Activated CD4-positive, CD25-positive, alpha-beta regulatory T cell (primary cell): ENCODE measurements at places on chromosomes 3 and 15.

GRCh38 chr3:76083992-76084391 is 298.6 kb upstream of the ZNF717 start:
- no peak for DNase-seq

GRCh38 chr15:64046421-64047153 is at the start of gene DAPK2:
DAPK2 (minus strand) TSS chr15:64046485; CDS start chr15:64040261, 6,224 bp downstream.
- peak; percentile 20 for DNase-seq

DNA sequence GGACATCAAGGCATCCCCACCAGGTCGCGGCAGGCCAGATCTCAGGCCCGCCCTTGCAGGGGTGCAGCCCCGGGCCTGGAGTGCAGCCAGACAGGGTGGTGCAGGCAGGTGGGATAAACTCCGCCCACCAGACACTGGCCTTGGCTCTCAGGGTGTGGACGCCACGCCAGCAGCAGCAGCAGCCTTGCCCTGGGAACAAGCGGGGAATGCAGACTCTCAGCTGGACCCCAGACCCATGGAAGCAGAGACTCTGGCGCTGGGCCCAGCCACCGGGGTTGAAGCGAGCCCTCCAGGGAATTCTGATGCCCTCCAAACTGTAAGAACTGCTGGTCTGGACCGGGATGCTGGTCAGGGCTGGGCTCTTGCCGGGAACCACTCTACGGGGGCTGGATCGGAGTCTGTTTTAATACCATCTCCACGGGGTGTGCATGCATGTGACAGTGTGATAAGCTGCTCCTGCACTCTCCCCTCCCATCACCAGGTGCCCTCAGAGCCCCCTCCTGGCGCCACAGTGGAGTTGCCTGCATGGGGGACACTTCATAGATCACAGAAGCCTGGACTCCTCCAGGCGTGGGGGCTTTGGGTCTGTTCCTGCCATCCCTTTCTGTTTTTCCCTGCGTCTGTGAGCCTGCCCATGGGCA is 142.7 kb downstream of the NSMCE3 start:
- no peak for DNase-seq

DNA sequence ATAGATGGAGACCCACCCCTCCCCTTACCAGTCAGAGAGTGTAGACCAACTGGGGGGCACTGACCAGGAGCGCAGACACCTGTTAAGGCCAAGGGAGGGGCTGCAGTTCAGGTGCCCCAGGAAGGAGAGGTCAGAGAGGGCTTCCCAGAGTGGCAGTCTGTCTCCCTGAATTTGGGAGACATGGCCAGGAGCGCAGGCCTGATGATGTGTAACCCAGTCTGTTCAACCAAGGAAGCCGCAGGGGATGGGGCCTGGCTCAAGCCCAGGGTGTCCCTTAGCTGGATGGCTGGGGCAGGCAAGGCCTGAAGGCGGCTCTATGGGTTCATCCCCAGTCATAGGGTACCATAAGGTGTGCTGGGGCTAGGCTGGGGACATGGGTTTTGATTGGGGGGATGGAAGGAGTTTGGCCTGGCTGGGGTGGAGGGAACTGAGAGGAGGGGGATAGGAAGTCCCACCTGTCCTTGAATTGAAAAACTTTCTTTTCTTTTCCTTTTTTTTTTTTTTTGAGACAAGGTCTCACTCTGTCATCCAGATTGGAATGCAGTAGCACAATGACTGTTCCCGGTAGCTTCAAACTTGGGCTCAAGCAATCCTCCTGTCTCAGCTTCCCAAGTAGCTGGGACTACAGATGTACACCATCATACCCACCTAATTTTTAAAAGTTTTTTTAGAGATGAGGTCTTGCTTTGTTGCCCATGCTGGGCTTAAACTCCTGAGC is 75.7 kb downstream of the SMAD6 start:
- no peak for DNase-seq

GRCh38 chr15:70853973-70854665 is at the start of gene LARP6:
LARP6 (minus strand) TSS chr15:70854157; CDS start chr15:70854088, 69 bp downstream.
- DNase-seq, result no peak

DNA sequence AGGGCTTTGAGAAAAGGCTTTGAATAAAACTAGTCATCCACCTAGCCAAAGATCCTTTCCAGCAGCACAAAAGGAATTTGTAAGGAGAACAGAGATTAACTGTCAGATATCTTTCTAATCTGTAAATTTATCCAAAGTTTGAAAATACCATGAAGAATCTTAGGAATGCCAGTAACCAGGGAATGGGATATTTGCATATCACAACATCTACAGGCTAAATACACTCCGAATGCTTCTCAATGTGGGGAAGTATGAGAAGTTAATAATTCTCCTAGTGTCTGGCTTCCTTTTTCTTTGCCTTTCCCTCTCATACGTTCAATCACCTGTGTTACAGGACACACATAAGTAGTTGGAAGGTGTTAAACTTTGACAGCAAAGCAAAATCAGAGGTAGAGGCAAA is 7.8 kb downstream of the ANAPC13 start:
- DNase-seq, result no peak

DNA sequence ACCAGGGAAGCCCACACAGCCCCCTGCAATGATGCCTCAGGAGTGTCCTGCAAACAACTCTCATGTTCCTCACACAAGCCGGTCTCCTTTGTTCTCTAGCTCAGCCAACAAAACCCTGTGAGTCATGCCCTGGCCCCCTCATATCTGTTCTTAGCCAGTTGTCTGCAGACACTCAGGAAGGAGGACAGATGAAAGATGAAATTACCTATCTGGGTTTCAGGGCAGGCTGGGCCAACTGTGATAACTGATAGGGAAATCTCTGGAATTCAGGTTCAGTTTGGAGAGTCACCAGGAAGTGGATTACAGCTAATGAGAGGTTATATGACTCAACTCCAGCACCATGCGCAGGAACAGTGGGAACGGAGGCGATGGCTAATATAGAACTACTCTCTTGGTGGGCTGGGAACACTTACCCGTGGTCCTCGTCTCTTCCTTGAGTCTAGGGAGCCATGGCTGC is 352.0 kb upstream of the ADAMTS9 start:
- DNase-seq, result no peak

DNA sequence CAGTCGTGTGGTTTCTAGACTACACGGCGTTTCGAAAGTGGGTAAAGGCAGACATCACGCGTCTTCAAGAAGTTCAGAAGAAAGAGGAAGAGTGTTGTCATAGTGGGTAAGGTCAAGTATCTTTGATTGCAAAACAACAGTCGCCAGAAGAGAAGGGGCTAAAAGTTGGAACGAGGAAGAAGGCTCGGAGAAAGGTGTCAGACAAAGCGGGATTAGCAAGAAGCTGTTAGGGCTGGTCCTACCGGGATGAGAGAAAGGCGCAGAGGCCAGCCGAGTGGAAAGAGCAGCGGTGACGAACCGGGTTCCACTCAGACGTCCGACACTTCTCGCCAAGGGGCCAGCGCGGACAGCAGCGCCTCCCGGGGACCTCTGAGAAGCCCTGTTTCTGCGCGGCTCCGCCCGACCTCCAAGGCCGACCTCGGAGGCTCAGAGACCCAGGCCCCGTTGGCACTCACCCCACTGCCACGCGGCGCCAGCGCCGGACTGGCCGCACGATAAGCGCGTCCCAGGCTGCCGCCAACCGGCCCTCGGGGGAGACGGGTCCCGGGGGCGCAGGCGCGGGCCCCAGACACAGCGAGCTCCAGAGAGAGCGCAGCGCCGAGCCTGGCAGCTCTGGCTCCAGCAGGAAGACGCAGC is 436 bp downstream of the ADPGK start:
- DNase-seq, result no peak

- no peak for DNase-seq
These were observed 34.0 kb upstream of the CCK start for GRCh38 chr3:42300013-42300412.

GRCh38 chr3:116299646-116300081 is 145.6 kb downstream of the LSAMP start:
- no peak for DNase-seq
